ENCODE measurements at places on chromosomes 5 and 9.

GRCh38 chr9:113931777-113932176 lies 55.7 kb downstream of the ZNF618 start:
- DNase-seq = no peak

GRCh38 chr5:74625742-74626241 lies 14.7 kb downstream of the ENC1 start:
- DNase-seq = no peak

DNA sequence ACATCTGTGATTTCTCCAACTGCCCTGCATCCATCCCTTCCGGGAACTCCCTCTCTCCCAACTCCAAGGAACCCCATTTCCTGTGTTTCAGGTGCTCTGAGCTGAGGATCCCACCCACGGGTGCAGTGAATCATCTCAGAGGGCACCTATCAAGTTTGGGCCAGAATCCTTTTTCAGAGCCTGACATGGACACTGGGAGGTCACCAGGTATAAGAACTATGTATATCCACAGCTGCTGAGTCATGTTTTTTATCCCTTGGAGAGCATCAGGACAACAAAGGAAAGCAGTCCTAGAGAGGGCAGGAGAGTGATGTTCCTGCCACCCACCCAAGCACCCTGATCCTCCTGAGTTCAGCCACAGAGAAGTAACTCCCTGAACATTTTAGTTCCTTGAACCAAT lies 3.8 kb downstream of the MED27 start:
- no peak for DNase-seq

DNA sequence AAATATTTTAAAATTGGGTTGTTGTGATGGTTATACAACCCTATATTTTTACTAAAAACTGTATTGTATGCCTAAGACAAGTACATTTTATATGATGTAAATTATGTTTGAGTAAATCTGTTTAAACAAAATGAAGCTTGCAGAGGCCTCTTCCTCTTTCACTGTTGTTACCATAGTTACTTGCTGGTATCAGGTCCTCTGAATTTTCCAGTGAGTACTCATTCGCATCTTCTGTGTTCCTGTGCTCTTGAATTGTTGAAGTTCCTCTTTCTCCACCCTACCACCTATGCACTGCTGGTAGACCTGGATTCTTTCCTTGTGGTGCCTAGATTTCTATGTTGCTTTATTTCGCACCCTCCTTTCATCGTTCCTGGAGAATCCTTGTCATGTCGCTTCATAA lies 938.5 kb upstream of the ACO1 start:
- DNase-seq = no peak

- no peak for DNase-seq
Measured at GRCh38 chr5:50759526-50760270, 93.3 kb downstream of the PARP8 start.

DNA sequence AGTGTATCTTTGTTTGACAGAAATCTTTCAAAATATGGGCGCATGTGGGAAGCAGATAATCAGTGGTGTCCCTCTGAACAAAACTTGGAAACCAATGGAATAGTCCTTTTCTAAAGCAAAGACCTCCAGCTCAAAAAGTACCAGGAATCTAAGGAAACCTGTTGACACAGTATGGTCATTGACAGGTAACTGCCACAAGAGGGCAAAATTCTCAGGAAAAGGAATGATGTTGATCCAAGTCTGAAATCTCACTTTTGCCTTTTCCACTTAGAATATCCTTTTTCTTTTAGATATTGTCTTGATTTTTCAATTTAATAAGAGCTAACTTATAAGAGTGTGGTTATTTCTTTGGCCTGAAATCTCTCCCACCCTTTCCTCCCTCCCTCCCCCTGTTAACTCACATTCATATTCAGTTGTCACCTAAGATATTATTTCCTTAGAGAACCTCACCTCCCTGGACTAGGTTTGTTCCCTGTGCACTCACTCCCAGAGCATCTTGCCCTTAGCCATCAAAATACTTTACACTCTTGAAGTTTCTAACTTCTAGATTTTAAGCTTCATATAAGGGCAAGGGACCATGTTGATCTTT lies 59.0 kb upstream of the BARX1 start:
- peak; percentile 17 for DNase-seq

GRCh38 chr5:109656829-109657228 lies 32.9 kb upstream of the MAN2A1 start:
- DNase-seq = peak; percentile 60

- DNase-seq = no peak
Measured at GRCh38 chr9:98040212-98040611, 16.3 kb upstream of the NANS start.

DNA sequence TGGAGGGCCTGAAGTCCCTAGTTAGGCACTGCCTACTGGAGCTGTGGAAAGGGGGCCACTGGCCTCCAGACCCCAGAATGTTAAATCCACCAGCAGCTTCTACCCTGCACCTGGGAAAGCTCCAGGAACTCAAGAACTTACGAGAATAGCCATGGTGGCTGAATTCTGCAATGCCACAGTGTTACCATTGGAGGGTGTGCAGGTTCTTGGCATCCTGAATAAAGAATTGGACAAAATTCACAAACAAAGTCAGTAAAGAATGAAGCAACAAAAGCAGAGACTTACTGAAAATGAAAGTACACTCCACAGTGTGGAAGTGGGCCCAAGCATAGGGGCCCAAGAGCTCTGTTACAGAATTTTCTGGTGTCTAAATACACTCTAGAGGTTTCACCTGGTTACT lies 107.0 kb downstream of the PRDM9 start:
- no peak for DNase-seq

DNA sequence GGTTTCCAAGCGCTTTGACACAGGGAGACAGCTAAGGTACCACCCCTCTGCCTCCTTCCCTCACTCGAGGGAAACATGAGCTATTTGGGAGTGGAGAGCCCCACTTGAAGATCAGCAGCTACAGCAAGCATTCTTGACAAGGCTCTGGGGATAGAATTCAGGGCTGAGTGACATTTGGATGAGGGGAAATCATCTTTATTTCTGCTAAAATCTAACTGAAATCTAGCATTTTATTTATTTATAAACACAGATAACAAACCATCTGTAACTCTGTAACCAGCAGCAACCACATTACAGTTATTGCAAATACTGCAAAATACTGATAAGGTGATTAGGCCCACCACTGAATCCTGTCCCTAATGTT lies 22.4 kb downstream of the RNF130 start:
- no peak for DNase-seq

DNA sequence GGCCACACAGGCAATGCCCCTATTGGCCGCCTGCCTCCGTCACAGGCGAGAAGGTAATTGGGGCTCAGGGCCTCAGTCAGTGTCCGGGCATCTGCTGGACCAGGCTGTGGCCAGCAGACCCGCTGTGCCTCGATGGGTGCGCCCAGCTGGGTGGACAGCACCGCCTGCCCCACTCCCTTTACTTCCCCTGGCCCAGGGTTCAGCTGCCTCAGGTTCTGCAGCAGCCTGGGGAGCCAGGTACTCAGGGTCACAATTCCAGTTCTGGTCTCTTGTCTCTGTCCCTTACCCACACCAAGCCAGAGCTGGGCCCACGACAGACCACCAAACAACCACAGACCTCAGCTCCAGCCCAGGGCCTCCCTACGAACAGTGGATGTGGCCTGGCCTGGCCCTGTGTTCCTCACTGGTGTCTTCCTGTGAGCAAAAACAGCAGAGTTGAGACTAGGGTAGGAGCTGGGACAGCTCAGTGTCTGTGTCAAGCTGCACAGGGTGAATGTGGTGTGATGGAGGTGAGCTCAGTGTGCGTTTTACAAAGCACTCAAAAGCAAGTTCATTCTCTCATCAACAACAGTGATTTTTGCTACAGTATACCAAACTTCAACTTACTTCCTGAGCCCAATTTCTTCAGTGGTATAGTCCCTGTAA lies 33.4 kb upstream of the SUSD3 start:
- peak; percentile 36 for DNase-seq

DNA sequence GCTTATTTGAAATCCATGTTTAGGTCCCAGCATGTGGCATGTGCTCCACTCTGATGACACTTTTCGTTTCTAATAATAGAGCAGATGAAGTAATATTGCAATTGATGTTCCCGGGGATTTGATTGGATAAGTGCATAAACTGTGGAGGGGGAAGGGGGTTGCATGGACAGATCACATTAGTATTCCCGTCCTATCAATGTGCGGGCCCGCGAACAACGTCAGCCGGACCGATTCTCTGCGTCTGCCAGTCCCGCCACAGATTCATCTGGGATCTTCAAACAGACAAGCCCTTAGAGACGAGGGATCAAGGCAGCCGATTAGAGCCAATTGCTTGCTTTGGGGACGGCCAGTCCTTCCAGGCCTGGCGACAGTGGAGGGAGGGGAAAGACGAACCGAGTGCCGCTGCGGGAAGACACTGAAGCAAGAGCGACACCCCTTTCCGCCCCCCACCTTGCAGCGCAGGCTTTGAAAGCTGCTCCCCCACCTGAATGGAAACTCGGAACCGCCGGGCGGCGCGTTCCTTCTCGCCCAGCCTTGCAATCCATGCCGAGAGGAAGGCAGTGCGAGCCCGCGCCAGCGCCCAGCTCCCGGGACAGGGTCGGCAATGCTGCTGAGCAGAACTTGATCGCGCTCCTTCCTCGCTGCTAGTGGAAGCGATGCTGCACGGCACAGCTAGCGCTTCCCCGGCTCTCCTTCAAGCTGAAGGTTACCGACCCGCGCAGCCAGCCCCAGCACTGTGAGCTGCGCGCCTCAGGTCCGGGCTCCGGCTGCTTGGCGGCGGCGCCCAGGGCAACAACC lies at the start of gene RGS7BP:
TSS of gene RGS7BP (plus strand) at position 247 of the 798 bp plus-strand sequence. CDS start 610 bp downstream, outside the sequence.
- no peak for DNase-seq

DNA sequence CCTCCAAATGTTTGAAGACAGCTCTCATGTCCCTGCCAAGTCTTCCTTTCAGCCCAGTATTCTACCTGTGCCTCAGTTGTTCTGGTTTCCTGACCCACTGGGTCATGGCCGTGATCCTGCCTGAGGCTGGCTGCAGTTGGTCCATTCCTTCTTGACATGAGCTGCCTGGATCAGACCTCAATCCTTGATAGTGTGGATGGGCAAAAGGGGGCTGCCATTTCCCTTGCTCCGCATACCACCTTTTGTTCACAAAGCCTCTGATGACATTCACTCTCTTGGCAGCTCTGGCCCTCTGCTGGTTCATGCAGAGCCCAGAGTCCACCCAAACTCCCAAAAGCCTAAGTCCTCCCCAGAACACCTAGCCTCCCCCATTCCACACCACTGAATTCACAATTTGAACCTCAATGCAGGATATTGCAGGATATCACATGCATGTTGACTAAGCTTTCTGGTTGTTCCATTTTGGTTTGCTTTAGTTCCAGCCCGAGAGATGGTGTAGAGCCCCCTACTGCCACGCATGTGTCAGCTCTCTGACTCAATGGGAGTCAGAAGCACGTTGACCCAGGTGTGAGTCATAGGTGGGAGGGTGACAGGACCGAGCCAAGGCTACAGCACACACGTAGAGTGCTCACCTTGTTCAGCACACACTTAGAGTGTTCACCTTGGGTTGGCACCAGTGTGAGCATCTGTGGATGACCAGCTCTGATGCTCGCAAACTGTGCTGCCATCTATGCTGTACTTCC lies 137.2 kb downstream of the MTX3 start:
- no peak for DNase-seq

- DNase-seq = no peak
Measured at GRCh38 chr5:112143690-112144089, 275.4 kb downstream of the EPB41L4A start.

DNA sequence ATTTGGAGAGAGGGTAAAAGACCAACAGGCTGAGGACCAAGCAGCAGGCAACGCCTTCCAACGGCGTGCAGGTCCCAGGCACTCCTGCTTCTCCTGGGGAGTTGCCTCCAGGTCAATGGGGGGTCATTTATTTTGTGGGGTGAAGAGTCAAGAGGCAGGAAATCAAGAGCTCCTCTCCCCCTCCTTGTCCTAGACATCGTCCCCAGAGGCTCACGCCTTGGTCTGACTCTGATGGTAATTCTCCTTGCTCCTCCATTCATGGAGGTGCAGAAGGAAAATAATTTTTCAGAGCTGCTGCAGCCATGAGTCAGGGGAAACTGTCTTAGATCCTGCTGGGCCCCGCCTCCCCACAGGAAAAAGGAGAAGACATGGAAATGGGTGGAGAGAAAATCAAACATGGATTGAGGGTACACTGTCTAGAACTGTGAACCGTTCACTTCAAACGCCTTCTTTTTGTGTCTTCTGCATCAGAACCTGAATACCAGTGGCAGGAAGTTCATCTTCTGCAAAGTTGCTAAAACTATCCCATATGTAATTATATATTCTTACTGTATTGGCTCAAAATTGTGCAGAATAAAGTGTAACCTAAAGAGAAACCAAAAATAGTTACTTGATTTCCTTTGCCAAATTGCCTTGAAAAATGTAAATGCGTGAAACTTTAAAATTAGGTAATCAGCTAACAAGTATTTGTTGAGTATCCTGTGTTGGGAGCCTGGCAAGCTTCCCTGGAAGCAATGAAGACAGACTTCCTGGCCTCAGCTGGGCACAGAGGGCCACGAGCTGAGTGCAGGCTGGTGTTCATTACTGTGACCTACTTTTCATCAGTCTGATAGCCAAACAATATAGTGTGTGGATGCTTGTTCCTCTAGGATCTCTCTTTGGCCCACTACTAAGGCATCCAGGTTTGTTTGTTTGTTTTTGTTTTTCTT lies 142.0 kb downstream of the CMYA5 start:
- no peak for DNase-seq

All from CD4-positive, alpha-beta T cell treated with Interleukin-4 for 4 hours (primary cell).